GM18507 (cell line): ENCODE measurements at places on chromosomes 16 and 17.

- no peak for DNase-seq
Observed at GRCh38 chr16:49704586-49705155, 151.2 kb downstream of the ZNF423 start.

- no peak for DNase-seq
Observed at GRCh38 chr17:14940938-14941265, 324.2 kb downstream of the PMP22 start.

GRCh38 chr17:31052187-31052889 lies 42.4 kb upstream of the NF1 start:
- DNase-seq = no peak

- no peak for DNase-seq
Observed at GRCh38 chr17:67139784-67140665, 95.7 kb downstream of the CACNG1 start.

DNA sequence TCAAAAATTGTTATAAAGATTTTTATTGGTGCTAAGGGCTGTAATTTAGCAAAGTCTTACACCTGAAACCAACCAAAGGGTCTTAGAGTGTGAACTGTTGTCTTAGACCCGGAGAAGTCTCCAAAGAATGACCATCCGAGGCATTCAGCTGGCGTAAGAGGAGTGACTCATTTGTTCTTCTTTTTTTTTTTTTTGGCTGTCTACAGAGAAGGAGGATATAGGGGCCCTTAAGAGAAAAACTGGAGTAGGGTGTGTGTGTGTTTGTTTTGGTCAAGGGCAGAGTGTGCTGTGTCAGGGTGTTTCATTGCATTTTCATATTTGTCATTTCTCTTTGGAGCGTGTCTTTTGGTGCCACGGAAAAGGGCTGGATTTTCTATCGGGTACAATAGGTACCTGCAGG lies 508.0 kb downstream of the WWOX start:
- DNase-seq = no peak

DNA sequence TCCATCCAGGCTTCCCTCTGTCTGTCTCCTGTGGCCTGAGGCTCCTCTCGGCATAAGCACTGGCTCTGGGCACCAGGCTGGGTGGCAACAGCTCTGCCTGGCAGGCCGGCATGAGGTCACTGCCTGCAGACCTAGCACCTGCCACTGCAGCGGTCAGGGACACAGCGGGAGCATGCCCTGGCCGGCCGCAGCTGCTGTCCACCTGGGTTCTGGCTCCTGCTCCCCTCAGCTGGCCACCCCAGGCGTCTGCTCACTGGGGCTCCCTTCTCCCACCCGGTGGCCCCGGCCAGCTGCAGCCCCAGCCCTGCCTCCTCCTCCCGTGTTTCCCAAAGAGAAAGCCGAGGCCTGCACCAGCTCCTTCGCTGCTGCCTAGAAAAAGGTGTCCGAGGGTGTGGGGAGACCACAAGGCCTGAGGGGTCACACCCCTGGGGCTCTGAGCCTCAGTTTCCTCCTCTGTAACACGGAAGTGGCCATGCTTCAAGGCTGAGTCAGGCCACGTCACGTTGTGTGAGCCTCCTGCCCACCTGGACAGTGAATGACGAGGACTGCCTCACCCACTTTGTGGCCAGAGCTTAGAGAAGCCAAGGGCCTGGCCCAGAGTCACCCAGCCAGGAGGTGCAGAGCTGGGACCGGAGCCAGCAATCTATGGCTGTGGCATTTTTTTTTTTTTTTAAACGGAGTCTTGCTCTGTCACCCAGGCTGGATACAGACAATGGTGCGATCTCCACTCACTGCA lies 6.7 kb downstream of the NTHL1 start:
- DNase-seq = no peak

DNA sequence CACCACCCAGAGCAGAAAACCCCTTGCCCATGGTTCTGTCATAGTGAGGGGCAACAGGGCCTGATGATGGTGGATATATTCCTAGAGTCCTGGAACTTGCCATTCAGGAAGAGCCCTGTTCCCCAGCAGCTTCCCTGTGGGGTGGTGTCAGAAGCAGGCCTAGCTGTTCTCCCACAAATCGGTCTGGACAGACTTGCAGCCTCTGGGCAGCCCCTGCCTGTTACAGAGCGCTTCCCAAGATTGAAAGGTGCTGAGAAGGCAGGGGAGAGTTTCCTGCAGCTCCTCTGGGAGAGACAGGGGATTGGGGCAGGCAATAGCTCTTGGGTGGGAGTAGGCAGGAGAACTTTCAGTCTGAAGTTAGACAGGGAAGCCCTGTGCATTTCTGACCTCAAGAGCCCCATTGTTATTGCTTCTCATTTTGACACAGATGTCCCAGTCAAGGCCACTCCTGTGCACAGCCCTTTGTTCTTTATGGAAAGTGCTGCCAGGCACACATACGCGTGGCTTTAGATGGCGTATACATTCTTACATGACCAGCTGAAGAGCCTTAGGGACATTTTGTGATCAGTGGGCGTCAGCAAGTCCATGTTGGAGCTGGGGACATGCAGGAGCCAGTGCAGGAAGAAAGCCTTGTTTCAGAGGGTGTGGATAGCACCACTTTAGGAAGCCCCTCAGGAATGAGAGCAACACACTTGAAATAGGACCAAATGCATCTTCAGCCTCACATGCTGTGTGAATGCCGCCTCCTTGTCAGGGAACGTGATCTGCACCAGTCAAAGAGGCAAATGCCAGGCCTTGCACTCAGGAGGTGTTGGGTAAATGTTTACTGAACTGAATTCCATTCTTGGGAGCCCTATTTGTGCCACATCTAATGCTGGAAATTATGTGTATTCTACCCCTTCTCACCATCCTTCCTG lies 67.5 kb downstream of the GNAO1 start:
- DNase-seq = no peak

GRCh38 chr16:81469710-81470535 lies 25.3 kb downstream of the CMIP start:
- DNase-seq = no peak

DNA sequence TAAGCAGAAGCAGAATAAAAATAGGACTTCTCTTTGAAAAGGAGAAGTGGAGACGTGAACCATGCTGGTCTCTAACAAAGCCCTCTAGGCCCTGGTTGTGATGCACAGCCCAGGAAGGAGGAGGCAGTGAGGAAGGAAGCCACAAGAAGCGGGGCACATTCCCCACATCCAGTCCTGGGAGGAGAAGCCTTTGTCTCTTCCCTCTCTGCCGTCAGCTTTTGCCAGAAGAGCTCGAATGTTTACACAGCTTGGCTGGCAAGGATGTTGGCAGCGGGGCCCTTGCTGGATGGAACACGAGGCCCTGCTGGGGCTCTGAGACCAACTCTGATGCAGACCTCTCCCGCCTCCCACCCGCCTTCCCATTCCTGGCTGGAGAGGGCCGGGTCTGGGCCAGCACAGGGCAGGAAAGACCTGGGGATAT lies 91.3 kb downstream of the MAF start:
- no peak for DNase-seq

DNA sequence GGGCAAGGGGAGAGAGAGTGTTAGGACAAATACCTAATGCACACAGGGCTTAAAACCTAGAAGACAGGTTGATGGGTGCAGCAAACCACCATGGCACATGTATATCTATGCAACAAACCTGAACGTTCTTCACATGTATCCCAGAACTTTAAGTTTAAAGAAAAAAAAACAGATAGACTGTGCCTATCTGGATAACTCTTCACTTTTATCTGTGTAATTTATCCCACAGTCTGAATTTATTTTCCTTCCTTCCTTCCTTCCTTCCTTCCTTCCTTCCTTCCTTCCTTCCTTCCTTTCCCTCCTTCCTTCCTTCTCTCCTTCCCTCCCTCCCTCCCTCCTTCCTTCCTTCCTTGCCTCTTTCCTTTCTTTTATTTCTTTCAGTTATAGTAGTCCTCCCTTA lies 370.7 kb downstream of the CDH8 start:
- DNase-seq = no peak
